ENCODE measurements at places on chromosomes 6 and 20.

DNA sequence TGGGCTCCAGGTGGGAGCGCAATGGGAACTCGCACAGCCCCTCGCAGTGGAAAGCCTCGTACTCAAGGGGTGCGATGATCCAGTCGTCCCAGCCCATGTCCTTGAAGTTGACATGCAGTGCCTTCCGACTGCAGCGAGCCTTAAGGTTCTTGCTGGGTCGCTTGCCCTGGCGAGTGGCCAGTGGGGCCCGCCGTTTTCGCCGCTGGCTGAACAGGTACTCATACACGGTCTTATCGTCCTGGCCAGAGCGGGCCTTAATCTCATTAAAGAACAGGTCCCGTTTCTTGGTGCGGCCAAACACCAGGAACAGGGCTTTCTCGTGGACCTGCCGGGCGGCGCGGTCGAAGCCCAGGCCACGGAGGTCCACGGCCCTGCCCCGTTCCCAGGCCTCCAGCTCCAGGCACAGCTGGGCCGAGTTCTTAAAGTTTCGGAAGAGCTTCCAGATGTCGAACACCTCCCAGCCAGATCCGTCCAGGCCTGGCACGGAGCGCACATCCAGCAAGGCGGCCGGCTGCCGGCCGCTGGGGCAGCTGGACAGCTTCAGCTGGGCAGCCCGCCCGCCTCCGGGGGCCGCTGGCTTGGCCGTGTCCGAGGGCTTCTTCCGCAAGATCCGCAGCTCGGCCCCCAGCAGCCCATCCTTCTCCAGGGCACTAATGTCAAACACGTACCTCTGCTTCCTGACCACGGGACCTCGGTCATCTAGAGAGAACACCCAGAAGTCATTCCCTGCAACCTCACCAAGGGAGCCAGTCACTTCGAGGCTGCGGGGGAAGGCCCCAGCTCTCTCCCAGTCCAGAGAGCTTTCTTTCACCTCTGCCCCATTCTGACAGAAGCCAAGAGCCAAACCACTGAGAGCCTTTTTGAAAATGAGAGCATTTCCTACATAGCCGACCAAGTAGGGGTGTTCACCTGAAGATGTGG is 3.7 kb downstream of the GDF5 start:
- DNase-seq, result no peak

DNA sequence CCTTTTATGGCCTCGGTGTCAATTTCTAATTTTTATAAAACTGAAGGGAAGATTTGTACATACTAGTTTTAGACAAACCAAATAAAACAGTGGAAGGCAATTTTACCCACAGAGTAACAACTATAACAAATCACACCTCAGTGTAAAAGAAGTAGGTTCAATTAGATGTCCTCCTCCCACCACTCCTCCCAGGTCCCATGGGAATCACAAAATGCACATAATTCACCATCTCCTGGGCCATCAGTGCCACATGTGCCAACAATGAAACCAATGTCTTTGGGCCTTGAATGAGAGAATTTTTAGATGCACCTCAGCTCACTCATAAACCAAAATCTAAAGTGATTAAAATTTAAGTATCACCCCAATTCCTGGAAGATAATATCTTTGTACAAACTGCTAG is 267.8 kb downstream of the BTBD9 start:
- DNase-seq, result no peak

GRCh38 chr6:168408504-168409136 is 32.4 kb upstream of the SMOC2 start:
- no peak for DNase-seq

DNA sequence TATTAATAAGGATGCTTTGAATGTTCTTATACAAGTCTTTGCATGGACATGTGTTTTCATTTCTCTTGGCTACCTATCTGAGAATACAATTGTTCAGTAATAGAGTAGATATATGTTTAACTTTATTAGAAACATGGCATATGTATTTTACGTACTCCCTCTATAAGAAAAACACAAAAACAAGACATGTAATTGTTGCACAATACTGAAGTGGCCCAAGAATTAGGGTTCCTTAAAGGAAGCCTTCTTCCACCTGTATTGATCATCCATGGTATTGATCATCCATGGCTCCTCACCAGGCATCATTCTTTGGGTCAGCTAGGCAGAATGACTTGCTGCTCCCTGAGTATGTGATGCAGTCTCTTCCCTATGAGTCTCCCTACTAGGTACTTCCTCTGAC is 20.2 kb upstream of the HIVEP2 start:
- no peak for DNase-seq

GRCh38 chr6:43940393-43941087 is 170.5 kb downstream of the VEGFA start:
- no peak for DNase-seq

DNA sequence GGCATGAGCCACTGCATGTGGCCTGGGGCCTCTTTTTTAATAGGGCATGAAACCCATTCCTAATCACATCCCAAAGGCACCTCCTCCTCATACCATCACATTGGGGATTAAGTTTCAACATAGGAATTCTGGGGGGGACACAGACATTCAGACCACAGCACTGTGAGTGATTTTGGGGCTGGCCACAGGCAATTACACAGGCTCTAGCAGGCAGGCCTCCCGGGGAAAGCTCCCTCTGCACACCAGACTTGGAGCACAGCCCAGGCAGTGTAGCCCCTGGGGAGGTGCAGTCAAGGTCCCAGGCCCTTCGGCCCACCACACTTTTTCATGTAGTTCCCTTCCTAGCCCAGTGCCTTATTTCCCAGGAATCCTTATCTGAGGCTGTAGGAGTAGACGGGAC is 5.5 kb downstream of the SFT2D1 start:
- DNase-seq, result no peak

- DNase-seq, result no peak
These were observed 88.3 kb downstream of the DLGAP4 start for GRCh38 chr20:36394340-36394965.

DNA sequence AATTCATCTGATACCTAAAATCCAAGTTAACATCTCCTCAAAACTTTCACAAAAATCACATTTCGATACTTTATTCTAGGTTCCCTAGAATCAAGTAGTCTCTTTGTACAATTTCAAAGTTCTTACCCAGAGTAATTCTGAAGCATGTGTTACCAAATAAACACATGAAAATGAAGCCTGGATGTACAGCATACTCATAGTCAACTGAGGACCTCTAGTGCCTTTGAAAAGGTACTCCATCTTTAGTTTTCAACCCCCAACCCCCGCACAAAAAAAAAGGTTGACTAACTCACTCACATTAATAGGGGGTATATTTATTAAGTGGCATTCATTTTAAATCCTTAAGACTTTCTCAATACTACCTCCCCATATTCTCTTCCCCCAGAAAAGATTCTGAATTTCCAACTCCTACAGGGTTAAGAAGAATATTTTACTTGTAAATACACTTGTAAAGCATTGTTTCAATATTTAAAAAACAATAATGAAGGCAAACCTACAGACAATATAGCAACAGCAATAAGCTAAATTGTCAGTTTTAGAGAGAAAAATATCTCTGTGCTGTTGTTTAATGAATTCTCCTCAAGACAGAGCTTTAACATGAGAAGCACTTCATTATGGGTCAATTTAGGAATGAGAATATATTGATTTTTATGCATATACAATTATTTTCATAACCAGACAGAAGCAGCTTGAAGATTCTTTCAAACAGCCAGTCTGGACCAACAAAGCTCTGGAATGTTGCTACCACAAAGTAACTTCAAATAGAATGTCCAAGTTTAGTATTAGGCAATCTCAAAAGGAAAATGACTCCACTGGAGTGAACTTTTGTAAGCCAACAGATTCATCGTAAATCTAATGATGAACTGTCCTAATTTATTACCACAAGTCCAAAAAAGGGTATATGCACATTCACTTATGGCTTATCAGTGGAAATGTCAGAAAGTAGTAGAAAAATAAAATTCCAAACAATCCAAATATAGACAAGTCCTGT is 3.3 kb downstream of the PLN start:
- no peak for DNase-seq

- no peak for DNase-seq
These were observed 10.2 kb downstream of the UNC5CL start for GRCh38 chr6:41028561-41029412.

Data from T1000 (cell line).